Stimulated activated CD8-positive, alpha-beta memory T cell treated with anti-CD3 and anti-CD28 coated beads, Interleukin-4, amount 100 ng/mL, for 1 hour (primary cell): ENCODE measurements at places on chromosomes 1 and 21.

DNA sequence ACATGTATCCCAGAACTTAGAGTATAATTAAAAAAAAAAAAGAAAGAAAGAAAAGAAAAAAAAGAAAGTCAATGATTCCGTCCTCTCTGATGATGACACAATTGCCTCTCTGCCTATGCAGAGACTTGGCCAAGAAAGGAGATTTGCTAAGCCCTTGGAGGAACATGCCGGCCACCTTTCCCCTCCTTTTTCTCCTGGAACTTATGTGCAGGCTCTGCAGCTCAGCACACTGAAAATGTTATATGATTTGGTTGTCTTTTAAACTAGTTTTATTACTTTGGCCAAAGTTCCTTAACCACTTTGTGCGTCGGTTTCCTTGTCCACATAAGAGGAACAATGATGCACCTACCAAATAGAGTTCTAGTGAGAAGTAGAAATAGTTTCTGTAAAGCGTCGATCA, 111.4 kb upstream of the ZNF644 start:
- no peak for DNase-seq

GRCh38 chr1:209775678-209776077, 8.7 kb downstream of the C1orf74 start:
- no peak for DNase-seq

DNA sequence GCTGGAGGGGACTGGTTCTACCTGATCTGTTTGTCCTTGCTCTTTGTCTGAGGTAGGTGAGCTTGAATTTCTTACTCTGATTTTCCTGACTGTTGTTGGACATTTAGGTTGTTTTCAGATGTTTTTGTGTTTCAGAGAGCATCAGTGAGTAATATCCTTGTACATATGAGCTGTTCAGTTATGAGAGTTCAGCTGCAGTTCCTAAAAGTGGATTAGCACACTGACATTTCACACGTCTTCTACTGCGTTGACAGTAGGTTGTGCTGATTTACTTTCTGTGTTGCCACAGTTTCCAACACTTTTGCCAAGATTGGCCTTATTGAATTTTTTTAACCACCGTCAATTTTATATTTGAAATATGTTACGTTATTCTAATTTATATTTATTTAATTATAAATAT, 27.7 kb downstream of the CXADR start:
- DNase-seq = no peak

DNA sequence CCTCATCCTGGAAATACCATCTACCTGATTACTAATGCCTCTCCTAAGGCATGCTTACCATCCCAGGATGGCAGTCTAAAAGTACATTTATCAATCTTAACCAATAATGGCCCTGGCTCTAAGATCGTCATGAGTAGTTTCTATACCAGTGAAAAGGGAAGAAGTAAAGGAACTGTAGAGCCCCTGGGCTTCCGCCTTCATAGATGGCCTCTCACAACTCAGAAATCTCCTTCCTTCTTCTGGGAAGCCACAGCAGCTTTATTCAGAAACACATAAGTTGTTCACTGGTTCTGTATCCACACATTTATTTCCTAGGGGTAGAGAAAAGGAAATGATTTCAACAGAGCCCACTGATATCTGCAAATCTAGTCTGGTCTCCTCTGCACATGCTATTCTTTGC, 41.0 kb upstream of the CD5L start:
- no peak for DNase-seq

- no peak for DNase-seq
These were observed 27.0 kb upstream of the BTG2 start for GRCh38 chr1:203278082-203278884.

DNA sequence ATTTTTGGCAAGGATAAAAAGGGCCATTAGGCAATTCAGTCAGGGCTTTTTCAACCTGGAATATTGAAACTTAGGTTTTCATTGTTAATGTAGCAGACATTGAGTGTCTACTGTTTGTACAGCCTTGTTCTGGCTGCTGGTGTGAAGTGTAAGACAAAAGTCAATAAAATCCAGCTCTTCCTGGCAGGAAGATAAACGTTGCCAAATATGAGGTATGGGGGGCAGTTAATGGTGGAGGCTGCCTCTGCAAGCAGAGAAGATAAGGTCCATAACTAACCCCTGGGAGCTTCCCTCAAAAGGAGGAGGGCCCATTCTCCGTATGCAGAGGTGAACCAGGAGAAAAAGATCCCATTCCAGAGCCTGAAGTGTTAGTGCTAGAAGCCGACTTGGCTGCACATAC, 19.5 kb upstream of the SHE start:
- DNase-seq = no peak

- no peak for DNase-seq
These were observed 138.0 kb downstream of the PLXNA2 start for GRCh38 chr1:208106218-208106617.

- no peak for DNase-seq
These were observed 4.9 kb upstream of the SLC44A5 start for GRCh38 chr1:75615613-75616435.

DNA sequence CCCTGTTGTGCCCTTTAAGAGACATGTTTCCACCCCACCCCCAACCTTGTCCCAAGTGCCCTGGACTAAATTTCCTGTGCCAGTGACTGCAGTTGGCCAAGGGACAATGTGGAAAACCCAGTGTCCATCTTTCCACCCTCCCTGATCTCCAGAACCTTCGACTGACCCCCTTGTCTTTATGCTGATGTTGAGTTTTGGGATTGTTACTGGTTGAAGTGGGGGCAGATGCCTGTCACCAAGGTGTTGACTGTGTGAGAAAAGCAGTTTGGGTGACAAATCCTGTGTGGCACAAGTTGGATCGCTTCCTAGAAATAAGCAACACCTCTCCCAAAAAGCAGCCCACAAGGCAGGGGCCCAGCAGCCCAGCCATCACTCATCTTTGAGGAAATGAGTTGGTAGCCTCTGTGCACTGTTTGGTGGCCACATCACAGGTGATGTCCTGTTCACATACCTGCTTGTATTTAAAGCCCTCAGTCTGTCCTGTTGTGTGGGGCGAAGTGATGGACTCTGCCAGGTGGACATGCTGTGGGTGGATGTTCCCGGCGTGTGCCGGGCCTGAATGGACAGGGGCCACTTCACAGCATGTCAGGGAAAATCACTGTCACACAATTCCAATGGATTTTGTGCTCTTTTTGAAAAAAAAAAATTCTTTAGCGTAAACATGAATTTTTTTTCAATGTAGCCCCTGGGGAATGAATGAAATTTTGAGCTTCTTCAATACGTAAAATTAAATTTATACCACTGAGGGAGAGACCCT, 6.6 kb upstream of the MIIP start:
- no peak for DNase-seq

- no peak for DNase-seq
These were observed 9.6 kb downstream of the RBM15 start for GRCh38 chr1:110348771-110349170.

- no peak for DNase-seq
These were observed 4.5 kb upstream of the PRDX1 start for GRCh38 chr1:45526135-45526644.

DNA sequence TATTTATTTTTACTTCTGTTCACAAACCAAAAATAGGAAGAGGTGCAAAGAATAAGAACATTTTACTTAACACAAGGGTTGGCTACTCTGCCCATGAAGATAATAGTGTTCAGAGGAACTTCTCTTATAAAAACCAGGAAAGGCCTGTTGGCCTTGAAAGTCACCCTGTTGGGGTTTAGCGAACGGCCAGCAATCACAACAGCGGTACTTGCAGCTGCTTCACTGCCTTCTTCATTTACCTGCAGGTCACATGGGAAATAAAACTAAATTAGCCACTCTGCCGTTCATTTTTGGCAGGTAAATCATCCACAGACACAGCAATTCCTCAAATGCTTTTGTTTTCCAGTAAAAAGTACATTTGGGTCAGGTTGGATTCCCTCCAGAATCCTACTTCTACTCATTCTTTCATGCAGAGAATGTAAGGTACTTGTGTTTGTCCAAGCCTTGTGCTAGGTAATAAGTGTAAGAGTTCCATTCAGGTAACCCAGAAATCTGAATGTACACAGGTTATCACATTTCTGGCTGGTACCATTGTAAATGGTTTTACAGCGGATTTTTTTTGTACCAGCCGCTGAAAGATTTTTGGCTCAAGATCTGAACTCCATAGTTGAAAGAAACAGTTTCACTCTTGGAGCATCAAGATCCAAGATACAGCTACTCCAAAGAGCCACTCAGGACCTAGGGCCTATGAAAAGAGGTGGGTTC, 13.1 kb downstream of the SERPINC1 start:
- no peak for DNase-seq

DNA sequence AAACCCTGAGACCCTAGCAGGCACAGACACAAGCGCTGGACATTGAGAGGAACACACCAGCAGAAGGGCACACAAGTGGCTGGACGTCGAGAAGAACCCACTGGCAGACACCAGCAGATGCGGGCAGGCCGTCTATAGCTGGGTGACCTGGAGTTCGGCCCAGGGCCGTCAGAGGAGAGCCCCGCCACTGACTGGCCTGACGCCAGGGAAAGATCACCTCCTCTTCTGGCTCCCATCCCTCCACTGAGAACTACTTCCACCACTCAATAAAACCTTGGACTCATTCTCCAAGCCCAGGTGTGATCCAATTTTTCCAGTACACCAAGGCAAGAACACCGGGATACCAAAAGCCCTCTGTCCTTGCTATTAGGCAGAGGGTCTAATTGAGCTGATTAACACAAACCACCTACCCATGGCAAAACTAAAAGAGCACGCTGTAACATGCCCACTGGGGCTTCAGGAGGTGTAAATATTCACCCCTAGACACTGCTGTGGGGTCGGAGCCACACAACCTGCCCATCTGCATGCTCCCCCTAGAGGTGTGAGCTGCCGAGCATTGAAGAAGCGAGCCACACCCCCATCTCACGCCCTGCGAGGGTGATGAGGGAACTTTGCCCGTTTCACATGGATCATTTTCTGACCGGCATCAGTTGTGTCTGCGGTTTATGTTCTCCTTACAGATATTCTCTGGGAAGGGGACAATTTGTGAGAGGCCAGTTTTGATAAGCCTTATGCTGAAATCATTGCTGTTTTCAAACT, 104.8 kb downstream of the HLX start:
- no peak for DNase-seq

DNA sequence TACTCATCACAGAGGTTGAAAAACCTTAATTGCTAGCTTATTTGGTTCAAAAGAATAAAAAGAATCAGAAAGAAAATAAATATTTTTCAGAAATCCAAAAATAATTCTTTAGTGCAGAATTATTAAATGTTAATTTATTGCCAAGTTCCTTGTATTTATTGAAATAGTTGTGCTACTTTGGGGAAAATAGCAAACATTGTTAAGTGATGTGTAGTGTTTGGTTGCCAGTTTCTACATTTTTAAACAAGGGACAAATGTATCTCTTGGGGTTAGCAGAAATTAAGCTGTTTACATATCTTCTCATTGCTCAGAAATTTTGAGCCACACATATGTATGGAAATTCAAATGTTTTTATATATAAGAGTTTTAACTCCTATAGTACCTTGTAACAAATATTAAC, 775.0 kb downstream of the USP25 start:
- no peak for DNase-seq

- no peak for DNase-seq
These were observed 47.4 kb downstream of the XCL1 start for GRCh38 chr1:168623831-168624230.

- DNase-seq = no peak
These were observed 105.3 kb upstream of the IFFO2 start for GRCh38 chr1:19061798-19062197.

- no peak for DNase-seq
These were observed 63.2 kb upstream of the APOBEC4 start for GRCh38 chr1:183716286-183716685.

GRCh38 chr1:171868217-171868803, 27.0 kb downstream of the DNM3 start:
- DNase-seq = no peak

- DNase-seq = no peak
These were observed 768 bp downstream of the EDARADD start for GRCh38 chr1:236394879-236395229.

DNA sequence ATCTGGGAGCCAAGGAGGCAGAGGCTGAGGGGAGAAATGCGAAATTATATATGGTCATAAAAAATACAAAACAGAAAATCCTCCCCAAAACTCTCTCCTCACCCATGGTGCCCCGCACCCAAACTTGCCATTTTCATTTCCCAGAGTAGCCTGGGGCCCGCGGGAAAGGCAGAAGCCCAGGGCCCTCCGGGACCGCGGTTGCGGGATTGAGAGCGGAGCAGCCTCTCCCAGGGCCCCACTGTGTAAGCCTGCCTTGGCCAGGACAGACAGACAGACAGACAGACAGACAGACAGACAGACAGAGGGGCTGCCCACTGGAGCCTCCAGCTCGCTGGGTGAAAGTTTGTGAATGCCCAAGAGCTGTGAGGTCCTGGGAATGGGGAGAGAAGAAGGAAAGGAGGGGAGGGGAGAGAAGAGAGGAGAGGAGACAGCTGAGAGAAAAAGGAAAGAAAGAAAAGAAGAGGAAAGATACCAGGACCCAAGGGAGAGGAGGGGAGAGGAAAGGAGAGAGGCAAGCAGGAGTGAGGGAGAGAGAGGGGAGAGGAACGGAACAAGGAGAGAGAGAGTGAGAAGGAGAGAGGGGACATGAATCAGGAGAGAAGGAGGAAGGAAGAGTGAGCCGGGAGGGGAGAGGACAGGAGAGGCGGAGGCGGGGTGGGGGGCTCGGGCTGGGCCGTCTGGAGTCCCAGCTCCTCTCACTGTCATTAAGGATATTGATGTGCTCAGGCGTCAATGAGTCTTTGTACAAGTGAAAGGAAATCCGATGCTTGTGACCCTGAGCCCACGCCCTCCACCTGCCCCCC, 69.3 kb upstream of the CASZ1 start:
- no peak for DNase-seq

DNA sequence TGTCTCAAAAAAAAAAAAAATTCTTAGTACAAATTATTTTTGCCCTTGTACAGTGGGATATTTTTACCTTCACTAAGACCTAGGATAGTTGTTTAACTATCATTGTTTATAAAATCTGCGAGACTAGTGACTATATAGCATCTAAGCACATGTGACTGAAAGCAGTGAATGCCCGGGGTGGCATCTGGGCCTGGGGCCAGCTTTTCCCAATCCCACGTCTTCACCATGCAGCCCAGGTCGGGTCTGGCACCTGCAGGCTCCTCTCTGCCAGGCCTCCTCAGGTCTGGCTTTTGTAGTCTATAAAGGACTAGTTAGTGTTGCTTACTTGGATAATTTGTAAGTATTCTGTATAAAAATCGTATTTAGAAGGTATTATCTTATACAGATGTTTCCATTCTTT, 40.8 kb downstream of the CBS start:
- DNase-seq = no peak

DNA sequence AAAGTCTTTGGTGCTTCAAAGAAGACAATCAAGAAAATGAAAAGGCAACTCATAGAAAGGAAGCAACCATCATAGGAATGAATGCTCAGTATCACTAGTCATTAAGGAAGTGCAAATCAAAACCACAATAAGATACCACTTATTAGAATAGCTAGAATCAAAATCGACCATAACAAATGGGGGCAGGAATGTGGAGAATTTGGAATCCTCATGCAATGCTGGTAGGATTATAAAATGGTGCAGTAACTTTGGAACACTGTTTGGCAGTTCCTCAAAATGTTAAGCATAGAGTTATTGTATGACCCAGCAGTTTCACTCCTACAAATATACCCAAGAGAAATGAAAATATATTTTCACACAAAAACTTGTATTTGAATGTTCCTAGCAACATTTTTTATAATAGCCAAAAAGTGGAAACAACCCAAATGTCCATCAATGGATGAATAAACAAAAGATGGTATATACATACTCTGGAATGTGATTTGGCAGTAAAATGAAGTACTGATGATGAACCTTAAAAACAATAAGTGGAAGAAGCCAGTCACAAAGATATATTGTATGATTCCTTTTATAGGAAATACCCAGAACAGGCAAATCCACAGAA, 105.6 kb downstream of the MIS18A start:
- DNase-seq = no peak

GRCh38 chr1:15916417-15916816, 59.5 kb downstream of the ZBTB17 start:
- DNase-seq = no peak
